Left cardiac atrium (tissue), 4 donors: ENCODE measurements at places on chromosomes 3 and 15. TPM values are rescaled to one million over a fixed set of nuclear protein-coding genes. Genes with fewer than 3 reads are reported as not detected.
A peak's percentile ranks its signal among the peaks of the same experiment; 100 is the strongest.

GRCh38 chr3:156729460-156730179 lies 55.2 kb downstream of the TIPARP start:
- DNase-seq = no peak

DNA sequence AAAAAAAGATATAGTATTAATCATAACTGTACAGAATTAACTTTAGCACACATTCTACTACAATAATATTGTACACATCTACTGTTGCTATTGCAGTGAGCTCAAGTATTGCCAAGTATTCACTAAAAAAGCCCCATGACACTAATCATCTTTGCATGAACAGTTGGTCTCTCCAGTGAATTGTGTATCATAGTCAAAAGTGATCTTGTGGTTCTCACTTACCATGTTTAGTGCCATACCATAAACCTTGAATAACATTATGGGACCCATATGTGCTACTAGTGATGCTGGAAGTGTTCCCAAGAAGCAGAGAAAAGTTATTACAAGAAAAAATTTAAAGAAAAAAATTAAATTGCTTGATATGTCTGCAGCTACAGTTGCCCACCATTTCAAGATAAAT lies 177.1 kb downstream of the PCCB start:
- no peak for DNase-seq

DNA sequence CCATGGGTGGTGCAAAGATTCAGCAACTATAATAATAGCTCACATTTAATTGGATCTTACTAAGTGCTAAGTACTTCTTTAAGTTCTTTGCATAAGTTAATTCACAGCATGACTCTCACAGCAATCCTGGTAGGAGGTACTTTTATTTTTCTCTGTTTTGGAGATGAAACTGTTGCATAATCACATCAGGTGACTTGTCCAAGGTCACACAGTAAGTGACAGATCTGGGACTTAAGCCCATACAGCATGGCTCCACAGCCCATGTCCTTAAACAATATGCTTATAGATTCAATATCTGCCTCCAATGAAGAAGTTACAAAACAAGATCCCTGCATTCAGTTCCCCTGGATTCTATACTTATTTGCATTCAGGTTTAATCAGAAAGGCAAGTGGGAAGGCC lies 171.8 kb downstream of the CNTN3 start:
- DNase-seq = no peak

GRCh38 chr3:18812316-18812715 lies 336.0 kb upstream of the KCNH8 start:
- no peak for DNase-seq

- DNase-seq = no peak
Measured at GRCh38 chr3:37887062-37887461, 25.4 kb downstream of the CTDSPL start.

- DNase-seq = peak; percentile 73
Measured at GRCh38 chr3:157130467-157131251, 29.3 kb downstream of the CCNL1 start.

- DNase-seq = no peak
Measured at GRCh38 chr15:35229085-35229484, 144.0 kb upstream of the NANOGP8 start.

GRCh38 chr3:60633644-60634043 lies 617.6 kb downstream of the FHIT start:
- peak; percentile 26 for DNase-seq

GRCh38 chr3:14418296-14419250 lies 16.2 kb downstream of the SLC6A6 start:
- no peak for DNase-seq

DNA sequence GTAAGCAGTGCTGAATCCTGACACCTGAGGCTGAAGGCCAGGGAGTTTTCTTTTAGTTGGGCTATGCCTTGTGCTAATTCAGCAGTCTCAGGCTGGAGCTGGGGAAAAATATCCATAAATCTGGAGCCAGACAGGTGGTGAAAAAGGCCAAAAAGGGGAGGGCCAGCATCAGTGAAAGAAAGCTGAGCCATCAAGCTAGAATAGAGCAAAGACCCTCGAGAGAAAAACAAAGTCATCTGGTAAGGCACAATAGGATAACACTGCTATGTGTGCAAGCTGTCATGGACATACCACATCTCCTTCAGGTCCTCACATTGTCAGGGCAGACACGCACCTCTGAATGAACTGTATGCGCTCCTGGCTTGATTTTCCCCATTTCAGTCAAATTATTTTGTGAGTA lies 687.9 kb downstream of the SQOR start:
- no peak for DNase-seq

The C3orf85 gene
- total RNA-seq = not detected

The SLC24A5 gene
- not detected for total RNA-seq

The CPNE4 gene
- total RNA-seq = 7.6 TPM

The NOX5 gene
- total RNA-seq = not detected

The TICRR gene
- 0.44 TPM for total RNA-seq

The C3orf33 gene
- total RNA-seq = 6.9 TPM
